Prostate gland (tissue), 2 donors: ENCODE measurements at places on chromosomes 6 and 20. TPM values are rescaled to one million over a fixed set of nuclear protein-coding genes. Genes with fewer than 3 reads are reported as not detected.

DNA sequence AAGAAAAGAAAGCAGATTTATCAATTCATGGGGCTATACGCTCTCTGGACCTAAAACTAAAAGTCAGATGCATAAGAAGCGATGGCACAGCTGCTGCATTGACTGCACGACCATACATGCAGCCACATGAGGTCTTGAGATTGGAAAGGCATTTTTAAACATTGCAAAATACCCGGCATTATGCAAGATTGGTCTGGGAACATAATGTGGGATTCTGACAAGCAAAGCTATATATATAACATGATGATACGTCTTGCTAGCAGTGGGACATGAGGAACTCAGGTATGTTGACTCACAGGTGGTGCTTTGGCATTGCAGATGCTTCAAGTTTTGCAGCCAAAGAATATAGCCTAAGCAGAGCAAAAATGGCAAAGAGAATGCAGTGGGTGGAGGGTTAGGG is 55.1 kb downstream of the SAMD3 start:
- no peaks in the 10 kb centered on the region for H3K36me3 ChIP-seq
- H3K27me3 ChIP-seq = no peaks in the 10 kb centered on the region

The OR5V1 gene
- not detected for total RNA-seq

DNA sequence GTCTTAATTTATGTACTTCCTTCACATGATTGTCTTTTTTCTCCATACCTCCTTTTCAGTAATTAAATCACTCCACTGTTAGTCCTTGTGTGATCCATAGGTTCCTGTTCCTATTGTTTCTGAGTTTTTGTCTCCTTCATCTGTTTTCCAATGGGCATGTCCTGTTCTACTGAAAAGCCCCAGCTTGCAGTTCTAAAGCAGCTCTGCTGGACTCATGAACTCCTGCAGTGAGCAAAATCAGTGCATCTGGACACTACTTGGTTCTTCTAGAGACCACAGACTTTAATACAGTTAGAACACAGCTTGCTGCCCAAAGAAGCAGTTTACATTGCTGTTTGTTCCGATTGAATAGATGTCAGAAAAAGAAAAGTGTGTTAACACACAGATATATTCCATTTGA is 593.3 kb upstream of the HS3ST5 start:
- H3K4me1 ChIP-seq = no peaks in the 10 kb centered on the region
- DNase-seq = no peak
- no peaks in the 10 kb centered on the region for H3K36me3 ChIP-seq
- H3K27ac ChIP-seq = no peak overlapping the region

DNA sequence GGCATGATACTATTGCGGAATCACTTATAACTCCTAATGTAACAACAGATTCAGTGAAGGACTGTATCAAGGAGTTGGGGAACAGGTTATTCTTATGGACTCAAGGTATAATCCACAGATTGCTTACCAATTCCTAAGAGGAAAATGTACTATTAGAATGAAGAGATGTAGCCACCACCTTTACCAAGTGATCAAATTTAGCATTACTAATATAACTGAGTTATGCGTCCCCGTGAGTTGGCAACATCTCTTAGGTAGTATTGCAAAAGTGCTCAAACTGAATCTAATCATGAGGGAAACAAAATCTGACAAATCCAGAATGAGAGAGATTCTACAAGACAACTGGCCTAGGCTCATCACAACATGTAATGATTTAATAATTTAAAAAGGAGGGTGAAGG is 777 bp upstream of the SNRNP48 start:
- no peaks in the 10 kb centered on the region for H3K36me3 ChIP-seq
- no peak overlapping the region for H3K4me3 ChIP-seq
- no peak for DNase-seq
- no peaks in the 10 kb centered on the region for H3K4me1 ChIP-seq
- no peaks in the 10 kb centered on the region for H3K27me3 ChIP-seq
- H3K27ac ChIP-seq = no peak overlapping the region

DNA sequence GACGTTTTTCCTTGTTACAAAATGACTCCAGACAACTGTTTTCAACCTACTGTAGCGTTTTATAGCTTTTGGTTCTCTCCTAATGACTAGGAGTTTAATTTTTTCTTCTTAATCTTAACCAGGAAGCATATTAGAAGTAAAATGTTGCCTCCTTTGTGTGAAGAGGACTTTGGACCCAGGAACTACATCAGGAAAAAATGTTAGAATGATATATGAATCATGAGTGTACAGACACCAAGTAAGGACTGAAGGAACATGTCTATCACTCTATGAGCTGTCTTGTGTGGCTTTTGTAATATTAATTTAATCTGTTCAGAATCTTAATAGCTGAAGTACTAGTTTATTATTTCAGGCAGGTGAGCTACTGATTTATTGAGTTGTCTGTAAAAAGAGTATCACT is 71.0 kb upstream of the MARCKS start:
- no peak for DNase-seq
- H3K27ac ChIP-seq = no peak overlapping the region
- no peaks in the 10 kb centered on the region for H3K4me1 ChIP-seq
- H3K4me3 ChIP-seq = no peak overlapping the region
- H3K36me3 ChIP-seq = no peaks in the 10 kb centered on the region

- H3K27me3 ChIP-seq = no peaks in the 10 kb centered on the region
- no peak for DNase-seq
- H3K36me3 ChIP-seq = no peaks in the 10 kb centered on the region
- peaks cover 3% of the 10 kb centered on the region for H3K4me1 ChIP-seq
- no peak overlapping the region for H3K4me3 ChIP-seq
Observed at GRCh38 chr6:30093951-30094661, 18.5 kb upstream of the RNF39 start.

DNA sequence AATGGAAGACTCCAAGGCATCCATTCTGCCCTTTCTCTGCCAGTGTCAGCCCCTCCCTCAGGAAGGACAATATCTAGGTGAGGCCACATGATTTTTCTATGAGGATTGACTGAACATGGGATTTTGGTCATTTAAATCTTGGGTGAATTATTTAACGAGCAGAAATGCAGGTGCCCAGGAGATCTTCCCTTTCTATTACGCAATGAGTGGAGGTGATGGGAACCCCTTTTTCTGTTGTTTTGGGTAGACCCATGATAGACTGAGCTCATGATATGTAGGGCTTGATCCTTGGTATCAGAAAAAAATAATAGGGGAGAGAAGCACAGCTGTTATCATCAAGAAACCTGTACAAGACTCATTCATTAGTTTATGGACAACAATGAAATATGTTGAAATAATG is 112.6 kb upstream of the SPTLC3 start:
- H3K27me3 ChIP-seq = no peaks in the 10 kb centered on the region
- H3K4me3 ChIP-seq = no peak overlapping the region
- H3K36me3 ChIP-seq = no peaks in the 10 kb centered on the region

The PRL gene
- total RNA-seq = not detected

- no peaks in the 10 kb centered on the region for H3K27me3 ChIP-seq
- no peak overlapping the region for H3K4me3 ChIP-seq
- H3K4me1 ChIP-seq = no peaks in the 10 kb centered on the region
- H3K36me3 ChIP-seq = no peaks in the 10 kb centered on the region
Observed at GRCh38 chr20:50838707-50839385, 44.0 kb downstream of the BCAS4 start.

DNA sequence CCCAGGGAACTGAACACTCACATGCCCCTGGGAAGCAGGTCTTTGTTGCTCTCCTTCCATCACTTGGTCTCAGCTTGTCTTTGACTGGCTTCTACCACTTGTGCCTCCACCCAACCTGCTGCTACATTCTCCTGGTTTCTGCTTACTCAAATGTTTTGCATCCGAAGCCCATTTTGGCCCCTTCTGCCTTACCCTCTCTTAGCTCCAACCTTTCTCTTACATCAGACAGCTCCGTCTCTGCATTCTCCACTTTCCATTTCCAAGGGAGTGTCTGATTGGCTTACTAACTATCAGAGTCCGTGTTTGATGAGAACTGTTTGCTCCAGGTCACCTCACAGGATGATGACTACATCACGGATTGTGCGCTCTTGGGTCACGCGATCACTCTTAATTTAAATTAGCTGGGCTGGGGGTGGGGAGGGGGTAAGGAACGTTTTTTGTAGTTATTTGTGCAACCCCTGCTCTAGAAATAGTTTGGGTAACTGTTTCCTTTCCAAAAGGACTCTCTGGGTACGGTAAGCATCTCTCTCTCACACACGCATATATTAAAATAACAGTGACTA is 844 bp upstream of the ABRACL start:
- no peaks in the 10 kb centered on the region for H3K4me1 ChIP-seq
- no peaks in the 10 kb centered on the region for H3K36me3 ChIP-seq
- no peak overlapping the region for H3K4me3 ChIP-seq
- no peak overlapping the region for H3K27ac ChIP-seq
- H3K27me3 ChIP-seq = no peaks in the 10 kb centered on the region

GRCh38 chr6:117404548-117404947 is 21.2 kb downstream of the ROS1 start:
- DNase-seq = no peak
- H3K4me1 ChIP-seq = no peaks in the 10 kb centered on the region
- no peaks in the 10 kb centered on the region for H3K36me3 ChIP-seq
- H3K27ac ChIP-seq = no peak overlapping the region
- no peak overlapping the region for H3K4me3 ChIP-seq
- H3K27me3 ChIP-seq = no peaks in the 10 kb centered on the region

DNA sequence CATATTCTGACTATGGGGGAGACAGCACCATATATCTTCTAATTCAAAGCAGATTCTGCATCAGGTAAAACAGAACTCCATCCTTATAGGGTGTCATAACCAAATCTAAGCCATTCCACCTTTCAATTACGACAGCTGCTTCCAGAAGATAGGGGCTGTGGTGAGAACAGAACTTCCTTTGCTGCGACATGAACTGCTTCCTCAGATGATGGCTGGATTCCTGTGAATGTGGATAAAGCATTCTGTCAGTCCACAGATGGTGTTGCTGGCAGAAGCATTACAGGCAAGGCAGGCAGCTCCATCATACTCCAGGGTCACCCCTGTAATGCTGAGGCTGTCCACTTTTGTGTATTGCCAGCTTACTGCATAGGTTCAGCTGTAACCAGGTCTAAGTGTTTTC is 172.1 kb upstream of the PROKR2 start:
- no peak overlapping the region for H3K27ac ChIP-seq
- H3K4me1 ChIP-seq = no peaks in the 10 kb centered on the region
- no peak for DNase-seq
- H3K4me3 ChIP-seq = no peak overlapping the region
- no peaks in the 10 kb centered on the region for H3K27me3 ChIP-seq
